ENCODE measurements at places on chromosomes 5 and 9. TPM values are rescaled to one million over a fixed set of nuclear protein-coding genes. Genes with fewer than 3 reads are reported as not detected.

DNA sequence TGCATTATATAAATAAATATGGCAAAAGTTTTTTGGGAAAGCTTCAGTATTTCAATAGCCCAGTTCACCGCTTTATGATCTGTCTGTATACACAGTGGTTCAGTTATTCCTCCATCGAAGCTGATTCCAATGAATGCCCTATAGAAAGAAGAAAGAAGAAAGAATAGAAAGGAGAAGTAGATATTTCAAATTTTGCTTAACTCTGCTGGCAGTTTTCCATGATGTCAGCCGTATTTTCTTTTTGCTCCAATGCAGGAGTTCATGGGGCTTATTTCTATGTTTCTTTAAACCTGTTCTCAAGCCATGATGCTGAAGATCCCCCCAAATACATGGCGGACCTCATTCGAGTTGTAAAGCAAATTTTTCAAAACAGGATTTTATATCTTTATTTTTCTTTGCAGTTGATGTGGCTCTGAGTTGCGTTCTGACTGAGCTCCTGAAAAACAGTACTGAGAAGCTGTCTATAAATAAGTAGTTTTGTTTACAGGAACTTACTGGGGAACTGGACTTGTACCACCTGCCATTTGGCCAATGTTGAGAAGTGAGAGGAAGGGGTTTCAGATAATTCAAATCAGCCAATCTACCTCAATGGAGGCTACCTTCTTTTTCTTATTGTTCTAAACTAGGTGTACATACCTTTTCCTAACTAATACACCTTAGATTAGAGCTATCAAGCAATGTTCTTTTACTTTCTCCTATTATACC, 418.5 kb upstream of the MEF2C start:
- no peak for DNase-seq

DNA sequence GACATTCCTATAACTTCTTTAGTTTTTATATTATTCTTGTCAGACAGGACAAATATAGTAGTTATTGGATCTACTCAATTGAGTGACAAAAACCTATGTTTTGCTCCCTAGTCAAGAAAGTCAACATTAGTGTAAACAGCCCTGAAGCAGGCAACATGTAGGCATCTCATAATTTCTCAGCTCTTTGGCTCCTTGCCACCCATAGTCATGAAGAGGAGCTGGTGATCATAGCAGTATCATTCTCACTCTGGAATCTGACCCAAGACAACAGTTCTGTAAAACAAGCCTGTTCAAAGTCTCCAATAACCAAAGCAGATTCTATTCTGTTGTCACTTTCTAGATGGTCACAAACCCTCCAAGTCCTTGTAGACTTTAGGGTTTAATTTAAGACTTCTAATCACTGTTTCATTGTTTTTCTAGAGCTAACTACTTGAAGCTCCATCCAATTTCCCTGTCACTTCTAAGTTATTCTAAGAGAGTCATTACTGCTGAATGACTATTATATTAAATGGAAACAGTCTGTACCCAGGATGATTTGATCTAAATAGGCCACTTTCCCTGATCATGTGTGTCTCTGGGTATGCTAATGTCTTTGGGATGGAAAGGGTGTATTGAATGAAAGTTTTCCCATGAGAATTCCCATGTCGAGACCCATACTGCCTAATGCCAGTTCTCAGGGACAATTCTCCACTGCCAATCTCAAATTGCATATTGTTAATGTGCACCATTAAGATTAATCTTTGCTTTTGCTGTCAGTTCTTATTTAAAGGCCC, 533.3 kb downstream of the ACTL7B start:
- DNase-seq = no peak

DNA sequence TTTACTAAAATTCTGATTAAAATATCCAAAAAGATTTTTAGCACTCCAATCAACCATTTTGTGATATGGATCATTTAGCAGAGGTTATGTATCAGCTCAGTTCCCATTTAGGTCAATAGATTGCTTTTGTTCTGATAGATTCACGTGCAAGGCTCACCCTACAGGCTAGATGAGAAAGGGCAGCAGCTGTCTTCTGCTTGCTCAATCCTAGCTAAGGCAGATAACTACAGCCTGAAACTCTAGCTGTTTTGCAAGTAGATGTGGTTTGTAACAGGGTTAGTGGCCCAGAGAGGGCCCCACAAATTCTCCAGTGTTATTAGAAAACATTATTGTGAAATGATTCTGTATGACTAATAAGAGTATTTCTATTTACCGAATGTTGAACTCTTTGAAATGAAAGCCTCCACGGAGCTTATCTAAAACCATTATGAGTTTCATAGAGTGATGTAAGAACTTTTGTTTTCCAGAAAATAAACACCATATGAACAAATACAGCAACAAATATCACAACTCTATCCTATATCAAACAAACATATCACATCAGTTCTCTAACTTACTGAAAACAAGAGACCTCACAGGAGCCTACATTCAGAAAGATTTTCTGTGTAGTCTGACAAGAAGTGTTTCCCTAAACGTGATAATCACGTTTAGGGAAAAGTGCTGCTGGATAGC, 841.9 kb upstream of the ACO1 start:
- no peak for DNase-seq

DNA sequence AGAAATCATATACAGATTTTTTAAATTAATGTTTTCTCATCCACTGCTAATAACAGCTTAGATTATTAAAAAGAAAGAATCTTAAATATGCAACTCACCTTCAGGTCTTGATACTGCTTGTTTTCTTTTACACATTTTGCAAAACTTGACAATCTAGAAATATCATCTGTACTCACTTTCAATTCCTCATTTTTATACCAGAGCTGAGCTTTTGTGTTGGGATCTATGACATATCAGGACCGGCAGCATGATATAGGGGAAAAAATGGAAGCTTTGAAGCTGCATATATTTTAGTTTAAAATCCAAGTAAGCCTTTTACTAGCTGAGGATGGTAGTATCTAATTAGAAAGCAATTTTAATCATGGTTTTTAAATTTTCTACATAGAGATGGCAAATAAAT, 75.7 kb upstream of the SMARCA2 start:
- no peak for DNase-seq

DNA sequence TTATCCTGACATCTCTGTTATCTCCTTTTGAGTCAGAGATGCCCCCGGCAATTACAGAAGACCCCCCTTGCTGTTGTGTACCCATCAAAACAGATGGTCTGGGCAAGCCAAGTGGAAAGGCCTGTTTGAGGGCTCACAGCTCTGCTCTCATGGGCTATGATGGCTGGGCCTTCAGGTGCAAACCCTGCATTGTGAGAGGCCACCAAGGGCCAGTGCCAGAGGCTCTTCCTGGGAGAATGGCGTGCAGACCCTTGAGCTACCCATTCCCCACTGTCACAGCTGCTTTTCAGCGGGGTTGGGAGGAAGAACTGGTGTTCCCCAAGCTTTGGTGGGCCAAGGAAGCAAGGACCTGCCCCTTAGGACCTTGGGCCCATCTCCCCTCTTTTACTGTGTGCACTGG, 174.7 kb upstream of the PPP1R26 start:
- peak; percentile 26 for DNase-seq

DNA sequence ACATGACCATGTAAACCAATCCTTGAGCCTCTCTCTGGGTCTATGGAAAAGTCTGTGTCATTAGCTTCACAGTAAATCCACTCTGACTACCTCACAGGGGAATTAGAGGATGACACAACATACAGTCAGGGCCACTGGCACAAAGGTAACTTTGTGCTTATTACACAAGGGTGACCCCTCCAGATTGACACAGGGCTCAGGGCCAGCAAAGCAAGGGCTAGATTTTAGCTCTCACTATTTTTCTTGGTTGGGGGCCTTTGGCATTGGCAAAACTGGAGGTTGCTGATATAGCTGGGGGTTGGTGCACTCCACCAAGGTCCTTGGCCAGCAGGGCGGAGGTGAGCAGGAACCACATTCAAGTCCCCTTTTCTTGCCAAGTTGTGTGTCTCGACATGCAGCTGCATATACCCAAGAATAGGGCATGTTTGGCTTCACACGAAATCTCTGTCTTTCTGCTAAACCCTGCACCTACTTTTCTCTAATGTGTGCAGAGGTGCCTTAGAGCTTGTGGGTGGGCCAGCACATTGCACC, 15.2 kb upstream of the OSMR start:
- no peak for DNase-seq

GRCh38 chr9:111253742-111254437, 76.1 kb downstream of the OR2K2 start:
- no peak for DNase-seq

OR1Q1 gene
- not detected for total RNA-seq

GRCh38 chr9:4935001-4935672, 49.9 kb upstream of the JAK2 start:
- DNase-seq = no peak

- no peak for DNase-seq
Observed at GRCh38 chr9:25990376-25990775, 312.1 kb upstream of the TUSC1 start.

GRCh38 chr9:117951127-117951526, 246.9 kb downstream of the TLR4 start:
- no peak for DNase-seq

GRCh38 chr5:56649569-56649968, 165.8 kb upstream of the MAP3K1 start:
- no peak for DNase-seq

TLX3 gene
- not detected for total RNA-seq

Measured in ureter (tissue), 1 donor.